ENCODE measurements at places on chromosomes 1 and 21. TPM values are rescaled to one million over a fixed set of nuclear protein-coding genes. Genes with fewer than 3 reads are reported as not detected.

Gene CACNA1S
- not detected for total RNA-seq

GRCh38 chr21:46375560-46376230 is 51.7 kb downstream of the PCNT start:
- no peak for DNase-seq

- no peak for DNase-seq
These were observed 49.6 kb downstream of the ZFYVE9 start for GRCh38 chr1:52191395-52191965.

- no peak for DNase-seq
These were observed 572 bp upstream of the SRSF10 start for GRCh38 chr1:23980728-23981070.

- DNase-seq, result no peak
These were observed 39.5 kb upstream of the TNFRSF1B start for GRCh38 chr1:12127206-12127810.
